ENCODE measurements at places on chromosomes 12 and 14.

DNA sequence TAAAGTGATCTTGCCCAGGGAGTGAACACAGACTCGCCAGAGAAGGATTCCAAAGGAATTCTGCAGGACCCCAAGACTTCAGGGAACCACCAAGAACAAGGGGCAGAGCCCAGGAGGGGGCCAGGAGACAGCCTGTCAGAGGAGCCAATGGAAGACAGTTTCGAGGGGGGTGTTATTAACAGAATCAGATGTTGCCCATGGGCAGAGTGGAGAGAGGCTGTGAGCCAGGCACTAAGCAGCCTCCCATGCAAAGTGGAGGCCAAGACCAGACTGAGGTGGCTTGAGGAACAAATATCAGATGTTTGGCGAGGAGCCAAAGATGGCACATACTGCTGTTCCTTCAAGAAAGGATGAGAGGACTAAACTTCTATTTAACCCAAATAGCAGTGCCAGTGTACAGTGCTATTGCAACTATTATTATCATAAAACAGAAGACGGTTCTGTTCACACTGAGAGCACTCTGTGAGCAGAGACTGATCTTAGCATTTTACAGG, 12.6 kb downstream of the APPL2 start:
- no peaks in the 10 kb centered on the region for H3K27me3 ChIP-seq
- no peak for ATAC-seq
- H3K4me1 ChIP-seq = no peaks in the 10 kb centered on the region
- no peak overlapping the region for H3K4me3 ChIP-seq
- H3K36me3 ChIP-seq = peaks cover 35% of the 10 kb centered on the region

DNA sequence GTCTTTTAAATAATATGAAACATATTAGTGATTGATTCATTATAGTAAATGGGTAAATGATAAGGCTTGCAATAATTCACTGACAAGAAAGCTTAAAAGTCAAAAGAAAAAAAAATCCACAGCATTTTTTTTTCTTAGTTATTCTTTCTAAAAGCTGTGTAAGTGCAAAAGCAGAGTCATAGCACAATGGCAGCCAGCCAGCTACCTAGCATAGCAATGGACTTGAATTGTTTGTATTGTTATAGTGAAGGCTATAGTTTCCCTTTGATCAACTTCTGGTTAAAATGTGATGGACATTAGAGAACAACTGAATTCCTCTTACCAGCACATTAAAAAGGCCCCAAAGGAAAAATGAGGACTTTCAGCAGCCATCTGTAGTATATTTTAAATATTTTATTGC, 232.1 kb downstream of the NAV3 start:
- no peak for ATAC-seq
- no peak overlapping the region for H3K4me3 ChIP-seq

DNA sequence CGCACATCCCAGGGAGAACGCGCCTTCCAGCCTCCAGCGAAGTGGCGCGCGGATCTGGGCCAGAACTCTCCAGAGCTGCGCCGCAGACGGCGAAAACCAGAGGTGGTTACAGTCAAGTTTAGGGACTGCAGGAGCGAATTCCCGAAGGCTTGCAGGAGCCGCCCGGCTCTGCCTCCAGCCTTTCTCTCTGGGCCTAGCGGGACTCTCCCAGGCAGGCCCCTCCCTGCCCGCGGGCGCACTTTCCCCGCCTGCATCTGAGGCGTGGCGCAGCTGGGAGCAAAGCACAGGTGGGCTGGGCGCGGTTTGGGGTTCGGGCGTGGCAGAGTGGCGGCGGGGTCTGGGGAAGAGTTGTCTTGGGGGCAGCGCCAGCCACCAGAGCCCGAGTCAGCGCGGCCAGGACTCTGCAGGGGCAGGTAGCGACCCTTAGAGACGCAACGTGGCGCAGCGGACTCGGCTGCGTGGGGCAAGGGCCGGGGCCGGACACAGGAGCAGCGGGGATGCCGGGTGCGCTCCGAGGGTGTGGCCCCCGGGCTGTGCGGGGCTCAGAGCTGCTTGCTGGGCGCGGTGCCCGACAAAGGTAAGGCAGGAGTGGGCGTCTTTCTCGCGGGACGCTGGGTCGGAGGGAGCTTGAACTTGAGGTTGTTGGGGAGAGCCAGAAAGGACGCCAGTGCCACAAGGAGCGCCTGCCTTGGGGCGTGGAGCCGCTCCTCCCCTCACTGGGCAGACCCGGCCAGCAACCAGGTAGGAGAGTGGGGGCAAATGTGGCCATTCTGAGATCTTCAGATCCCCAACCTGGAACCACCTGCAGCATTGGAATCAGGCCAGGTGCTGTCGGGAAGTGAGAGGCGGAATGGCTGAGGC, 1126.0 kb downstream of the AACS start:
- no peaks in the 10 kb centered on the region for H3K27me3 ChIP-seq
- peak overlapping the region; percentile 73 for H3K4me3 ChIP-seq
- no peaks in the 10 kb centered on the region for H3K36me3 ChIP-seq
- peaks cover 22% of the 10 kb centered on the region for H3K4me1 ChIP-seq
- peak overlapping the region; percentile 75 for H3K27ac ChIP-seq

- ATAC-seq = no peak
- peaks cover 25% of the 10 kb centered on the region for H3K27me3 ChIP-seq
These were observed 869 bp upstream of the NOVA1 start for GRCh38 chr14:26598672-26599131.

- peaks cover 7% of the 10 kb centered on the region for H3K36me3 ChIP-seq
- H3K27me3 ChIP-seq = no peaks in the 10 kb centered on the region
- H3K4me3 ChIP-seq = peak overlapping the region; percentile 11
- H3K27ac ChIP-seq = no peak overlapping the region
These were observed 7.7 kb downstream of the PPP1R3E start for GRCh38 chr14:23294734-23295561.
